ENCODE measurements at places on chromosomes 3 and 15. TPM values are rescaled to one million over a fixed set of nuclear protein-coding genes. Genes with fewer than 3 reads are reported as not detected.

- H3K27ac ChIP-seq = no peak within 1 kb of the TSS
- DNase-seq = no peak
- no peak within 1 kb of the TSS for H3K4me3 ChIP-seq
- H3K36me3 ChIP-seq = no peaks in the 10 kb centered on the region
- H3K4me1 ChIP-seq = no peaks in the 10 kb centered on the region
- no peaks in the 10 kb centered on the region for H3K27me3 ChIP-seq
These were observed at the start of gene UBA7 for GRCh38 chr3:49813497-49814174. Gene UBA7 (minus strand): TSS chr3:49813953. CDS start chr3:49813787, 166 bp downstream.

The CDCP1 gene
- total RNA-seq = 0.12 TPM

DNA sequence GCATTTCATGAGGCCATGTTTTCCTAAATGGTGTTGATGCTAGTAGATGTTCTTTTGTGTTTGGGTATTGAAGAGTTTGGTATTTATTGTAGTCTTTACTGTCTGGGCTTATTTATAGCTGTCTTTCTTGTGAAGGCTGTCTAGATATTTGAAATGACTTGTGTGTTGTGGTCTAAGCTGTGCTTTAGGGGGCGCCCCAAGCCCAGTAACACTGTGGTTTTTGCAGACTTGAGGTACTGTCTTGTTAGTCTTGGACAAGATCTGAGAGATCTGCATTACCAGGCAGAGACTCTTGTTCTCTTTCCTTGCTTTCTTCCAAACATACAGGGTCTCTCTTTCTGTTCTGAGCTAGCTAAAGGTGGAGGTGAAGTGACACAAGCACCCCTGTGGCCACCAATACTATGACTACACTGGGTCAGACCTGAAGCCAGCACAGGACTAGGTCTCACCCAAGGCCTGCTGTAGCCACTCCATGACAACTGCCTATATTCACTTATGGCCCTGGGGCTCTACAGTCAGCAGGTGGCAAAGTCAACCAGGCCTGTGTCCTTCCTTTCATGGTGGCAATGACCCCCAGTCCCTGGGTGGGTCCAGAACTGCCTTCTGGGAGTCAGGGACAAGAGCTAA is 152.1 kb upstream of the TBC1D5 start:
- H3K27me3 ChIP-seq = no peaks in the 10 kb centered on the region
- H3K36me3 ChIP-seq = no peaks in the 10 kb centered on the region
- H3K4me3 ChIP-seq = no peak overlapping the region
- DNase-seq = peak; percentile 77
- H3K27ac ChIP-seq = no peak overlapping the region

The PLSCR2 gene
- total RNA-seq = not detected
